ENCODE measurements at places on chromosomes 11 and 22. TPM values are rescaled to one million over a fixed set of nuclear protein-coding genes. Genes with fewer than 3 reads are reported as not detected.

Gene PSMD13
- 239 TPM for total RNA-seq

Gene RIC8A
- 178 TPM for total RNA-seq

Gene COA4
- 124 TPM for total RNA-seq

Gene DGAT2
- total RNA-seq = 11.3 TPM

DNA sequence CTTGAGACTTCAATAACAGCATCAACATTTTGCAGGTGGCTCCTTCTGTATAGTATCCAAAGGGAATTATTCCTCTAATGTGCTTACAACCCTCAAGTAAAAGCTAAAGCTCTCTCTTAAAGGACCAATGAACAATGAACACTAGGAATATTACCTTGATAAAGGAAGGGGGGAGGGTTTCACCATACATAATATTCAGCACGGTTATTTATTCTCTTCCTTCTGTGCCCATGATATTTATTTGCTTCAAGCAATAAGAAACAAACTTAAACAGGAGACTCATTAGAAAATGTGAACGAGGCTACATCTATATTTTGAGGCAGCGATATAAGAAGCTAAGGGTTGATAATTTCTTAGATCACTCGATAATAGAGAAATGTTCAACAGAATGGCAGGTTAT lies 21.2 kb downstream of the BLID start:
- DNase-seq = no peak

- no peak for DNase-seq
Measured at GRCh38 chr22:23014250-23014649, 56.1 kb upstream of the GNAZ start.
